BJ (cell line): ENCODE measurements at places on chromosomes 7 and 10.

GRCh38 chr10:91042069-91042468 lies 121.2 kb upstream of the ANKRD1 start:
- DNase-seq, result no peak

DNA sequence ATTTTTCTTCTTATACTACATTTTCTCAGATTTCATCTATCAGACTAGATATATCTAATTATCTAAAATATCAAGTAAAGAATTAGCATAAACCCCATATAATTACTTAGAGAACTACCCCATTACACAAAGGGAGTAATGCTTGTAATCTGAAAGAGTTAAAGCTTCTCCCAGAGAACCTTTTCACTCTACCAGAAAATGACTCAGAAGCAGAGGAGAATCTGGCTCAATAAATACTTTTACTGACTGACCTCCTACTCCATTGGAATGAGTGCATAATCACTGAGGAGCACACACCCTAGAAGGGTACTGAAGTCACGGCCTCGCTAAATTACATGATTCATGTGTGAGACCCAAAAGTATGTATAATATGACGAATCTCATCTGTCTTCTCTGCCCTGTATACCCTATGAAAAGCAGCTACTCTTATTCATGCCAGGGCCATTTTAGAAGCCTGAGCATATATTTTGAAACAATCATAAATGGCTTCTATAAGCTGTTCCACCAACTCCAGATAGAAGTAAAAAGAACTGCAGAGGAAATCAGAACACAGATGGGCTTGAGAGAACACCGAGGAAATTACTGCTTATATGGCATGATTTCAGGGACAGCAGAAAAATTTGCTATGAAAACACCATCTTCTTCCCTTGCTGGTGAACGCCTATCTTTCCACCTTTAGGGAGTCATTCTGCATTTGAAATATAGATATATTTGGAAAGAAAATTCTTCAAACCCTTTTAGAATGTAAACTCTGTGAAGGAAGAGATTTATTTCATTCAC lies 32.7 kb downstream of the DNMBP start:
- DNase-seq, result peak; percentile 89

- DNase-seq, result no peak
Observed at GRCh38 chr10:76296957-76297356, 865.5 kb downstream of the LRMDA start.

- DNase-seq, result no peak
Observed at GRCh38 chr7:72754312-72754711, 73.7 kb downstream of the TYW1B start.

DNA sequence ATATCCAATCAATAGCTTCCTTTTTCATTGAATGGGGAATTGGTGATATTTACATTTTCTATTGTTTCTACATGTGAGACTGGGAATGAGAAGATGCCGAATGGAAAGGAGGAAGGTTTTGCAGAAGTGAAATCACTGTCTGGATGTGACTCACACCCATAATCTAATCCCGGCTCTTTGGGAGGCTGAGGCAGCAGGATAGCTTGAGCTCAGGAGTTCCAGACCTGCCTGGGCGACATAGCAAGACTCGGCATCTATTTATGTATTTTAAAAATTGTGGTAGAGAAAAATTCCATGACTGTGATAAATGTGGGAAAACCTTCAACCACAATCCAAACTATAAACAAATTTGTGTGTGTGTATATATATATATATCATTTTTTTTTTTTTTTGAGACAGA lies 10.9 kb upstream of the FIS1 start:
- DNase-seq, result no peak

DNA sequence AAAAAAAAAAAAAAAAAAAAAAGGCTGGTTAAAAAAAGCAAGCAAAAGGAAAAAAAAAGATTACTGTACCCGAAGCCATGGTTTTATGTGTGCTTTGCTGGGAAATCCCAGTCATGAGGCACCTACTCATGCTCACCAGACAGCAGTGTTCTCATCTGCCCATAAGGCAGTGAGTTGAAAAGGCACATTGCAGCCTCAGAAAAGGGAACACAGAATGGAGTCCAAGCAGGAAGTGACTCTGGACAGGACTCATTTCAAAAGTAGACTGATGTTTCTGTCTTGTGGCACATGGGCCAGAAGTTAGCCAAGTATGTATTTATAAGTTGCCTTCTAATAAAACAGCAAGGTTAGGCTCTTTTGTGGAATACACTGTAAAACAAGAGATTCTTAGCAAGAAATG lies 40.2 kb downstream of the PDSS1 start:
- DNase-seq, result no peak

GRCh38 chr10:89364531-89364930 lies 13.3 kb upstream of the IFIT1B start:
- DNase-seq, result no peak

DNA sequence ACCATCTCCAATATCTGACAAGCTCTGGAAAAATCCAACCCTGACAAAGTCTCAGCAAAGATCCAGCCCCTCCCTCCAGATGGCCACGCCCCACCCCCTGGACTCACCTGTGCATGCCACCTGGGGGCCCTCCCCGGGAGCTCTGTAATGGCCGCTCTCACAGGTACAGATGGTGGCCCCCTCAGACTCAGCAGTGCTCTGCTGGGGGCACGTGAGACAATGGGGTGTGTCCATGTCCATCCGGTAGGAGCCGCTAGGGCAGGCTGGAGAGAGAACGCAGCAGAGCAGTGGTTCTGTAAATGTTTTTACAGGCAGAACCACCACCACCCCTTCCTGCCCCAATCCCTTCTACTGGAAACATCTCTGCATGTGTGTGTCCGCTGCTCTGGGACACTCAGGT lies 9.5 kb downstream of the EPHA1 start:
- DNase-seq, result no peak

DNA sequence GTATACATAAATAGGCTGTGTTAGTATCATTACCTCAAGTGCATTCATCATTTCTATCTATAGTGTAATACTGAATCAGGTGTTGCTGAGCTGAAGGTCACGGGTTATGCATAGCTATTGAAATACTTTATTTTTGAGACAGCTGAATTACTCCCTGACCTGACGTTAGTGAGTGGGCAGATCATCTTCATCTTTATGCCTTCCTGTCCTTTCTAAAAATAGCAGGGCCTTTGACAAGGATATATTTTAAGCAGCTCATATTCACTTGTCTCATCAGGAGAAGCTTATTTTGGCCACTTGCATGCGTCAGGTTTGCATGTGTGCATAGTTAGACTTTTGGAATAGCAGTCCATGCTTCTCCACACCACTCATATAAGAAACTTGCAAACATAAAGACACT lies 63.6 kb upstream of the DKK1 start:
- DNase-seq, result no peak

DNA sequence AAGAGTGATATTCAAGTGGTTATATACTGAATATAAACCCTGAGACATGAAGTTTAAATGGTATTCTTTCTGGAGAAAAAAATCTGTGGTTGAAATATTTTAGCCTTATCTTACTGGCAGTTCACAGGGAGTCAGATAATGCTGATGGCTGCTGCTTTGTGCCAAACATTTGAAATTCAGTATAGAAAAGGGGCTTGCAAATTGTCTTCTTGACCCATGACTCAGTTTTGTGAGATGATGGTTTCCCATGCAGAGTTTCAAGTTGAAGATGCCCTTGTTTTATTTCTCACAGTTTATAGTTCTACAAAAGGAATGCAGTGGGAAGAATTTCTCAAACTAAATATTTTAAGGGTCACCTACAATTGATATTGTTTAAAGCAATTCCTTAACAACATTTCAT lies 251.1 kb upstream of the MEOX2 start:
- no peak for DNase-seq

DNA sequence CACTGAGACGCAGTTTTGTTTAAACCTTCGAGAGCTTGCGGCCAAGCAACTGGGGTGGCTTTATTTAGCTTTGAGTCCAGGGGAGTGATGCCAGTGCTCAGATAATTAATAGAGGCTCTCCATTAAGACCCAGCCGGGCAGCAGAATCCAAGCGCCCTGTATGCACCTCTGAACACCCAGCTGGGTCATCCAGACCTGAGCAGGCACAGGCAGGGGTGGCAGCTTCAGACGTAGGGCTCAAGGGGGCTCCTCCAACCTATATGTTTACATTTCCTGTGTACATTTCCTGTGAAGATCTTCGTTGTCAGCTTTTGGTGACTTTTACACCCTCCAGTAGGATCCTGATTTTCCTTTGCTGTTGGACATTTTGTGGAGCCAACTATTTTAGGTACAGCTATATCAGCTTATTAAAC lies 719.5 kb downstream of the LRMDA start:
- no peak for DNase-seq

DNA sequence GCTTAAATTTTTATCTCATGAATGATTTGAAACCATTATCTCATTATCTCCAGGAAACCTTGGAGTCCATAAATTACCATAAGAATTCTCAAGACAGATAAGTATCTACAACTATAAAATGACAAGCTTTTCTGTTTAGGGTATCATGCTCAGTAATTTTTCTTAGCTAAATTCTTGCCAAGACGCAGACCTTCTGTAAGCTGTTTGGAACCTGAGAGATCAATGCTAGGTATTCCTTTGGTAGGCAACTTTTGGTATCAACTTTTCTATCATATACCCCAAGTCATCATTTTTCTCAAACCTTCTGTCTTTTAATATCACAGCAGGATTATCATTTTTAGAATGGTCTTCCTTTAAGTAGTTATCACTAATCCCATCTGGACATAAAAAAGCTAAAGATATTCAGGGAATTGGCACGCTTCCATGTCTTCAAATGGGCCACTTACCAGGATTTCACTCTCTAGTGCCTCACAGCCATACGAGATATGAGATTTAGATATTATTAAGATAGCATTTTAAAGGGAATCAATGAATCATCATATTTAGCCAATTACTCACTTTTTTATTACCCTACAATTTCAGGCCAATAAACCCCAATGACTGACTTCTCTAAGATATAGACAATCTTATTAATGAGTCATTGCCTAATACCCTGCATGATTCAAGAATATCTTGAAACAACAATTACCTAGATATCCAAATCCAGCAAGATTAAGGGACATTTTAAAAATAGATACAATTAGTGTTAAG lies 544.1 kb downstream of the HTR7 start:
- no peak for DNase-seq

- DNase-seq, result no peak
Observed at GRCh38 chr7:44222776-44223261, 22.0 kb downstream of the YKT6 start.

DNA sequence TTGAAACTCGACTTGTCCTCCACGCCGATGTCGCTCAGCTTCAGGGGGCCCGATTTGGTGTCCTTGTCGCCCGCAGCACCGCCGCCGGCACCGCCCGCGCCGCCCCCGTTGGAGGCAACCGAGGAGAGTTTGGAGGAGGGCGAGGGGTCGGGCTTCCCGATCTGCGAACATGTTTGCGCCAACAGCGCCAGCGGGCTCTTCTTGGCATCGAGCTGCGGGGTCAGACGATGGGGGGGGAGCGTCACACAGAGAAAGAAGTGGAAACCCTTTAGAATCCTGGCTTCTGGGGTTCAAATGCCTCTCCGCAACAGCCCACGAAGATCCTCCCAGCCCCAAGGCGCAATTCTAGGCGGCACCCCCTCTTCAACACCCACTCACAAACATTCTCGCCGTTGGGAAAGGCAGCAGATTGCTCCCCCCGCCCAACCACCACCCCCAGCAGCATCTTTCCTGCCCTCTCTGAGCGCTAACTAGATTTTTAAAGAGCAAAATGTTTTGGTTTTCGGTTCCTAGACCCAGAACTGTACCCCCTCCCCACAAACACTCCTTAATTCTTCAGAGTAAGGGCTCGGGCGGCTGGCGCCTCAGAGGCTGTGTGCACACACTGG lies 1.3 kb downstream of the ZNF503 start:
- DNase-seq, result no peak

DNA sequence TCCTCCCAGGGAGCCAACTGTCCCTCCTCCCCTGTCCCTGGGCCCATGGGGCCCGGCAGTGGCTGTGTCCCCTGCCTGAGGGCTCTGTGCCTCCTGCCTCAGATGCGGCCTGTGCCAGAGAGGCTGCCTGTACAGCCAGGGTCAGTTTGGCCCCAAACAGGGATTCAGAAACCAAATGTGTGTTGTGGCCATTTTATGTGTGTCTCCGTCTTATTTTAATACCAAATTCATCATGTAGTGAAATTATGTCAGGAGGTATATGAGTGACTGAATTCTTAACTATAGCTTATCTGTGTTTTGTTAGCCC lies 114.8 kb downstream of the NT5C2 start:
- DNase-seq, result no peak

GRCh38 chr7:21984042-21984441 lies 38.3 kb upstream of the CDCA7L start:
- no peak for DNase-seq

DNA sequence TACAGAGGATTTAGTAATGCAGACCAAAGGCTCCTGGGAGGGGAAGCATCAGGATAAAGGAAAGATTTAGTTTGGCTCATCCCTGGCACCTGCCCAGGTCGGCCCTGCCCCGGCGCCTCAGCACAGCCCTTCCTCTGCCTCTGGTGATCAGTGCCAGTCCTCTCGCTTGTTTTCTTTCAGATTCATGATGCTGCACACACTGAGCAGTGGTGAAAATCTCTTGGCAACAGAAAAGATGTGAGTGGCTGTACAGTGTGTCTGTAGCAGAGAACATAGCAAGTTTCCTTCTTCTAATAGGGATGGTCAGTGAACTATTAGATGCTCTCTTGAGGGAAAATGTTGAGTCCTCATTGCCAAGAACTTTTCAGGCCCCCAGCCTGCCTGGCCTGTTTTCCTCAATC lies 994.1 kb downstream of the KCNMA1 start:
- DNase-seq, result no peak

DNA sequence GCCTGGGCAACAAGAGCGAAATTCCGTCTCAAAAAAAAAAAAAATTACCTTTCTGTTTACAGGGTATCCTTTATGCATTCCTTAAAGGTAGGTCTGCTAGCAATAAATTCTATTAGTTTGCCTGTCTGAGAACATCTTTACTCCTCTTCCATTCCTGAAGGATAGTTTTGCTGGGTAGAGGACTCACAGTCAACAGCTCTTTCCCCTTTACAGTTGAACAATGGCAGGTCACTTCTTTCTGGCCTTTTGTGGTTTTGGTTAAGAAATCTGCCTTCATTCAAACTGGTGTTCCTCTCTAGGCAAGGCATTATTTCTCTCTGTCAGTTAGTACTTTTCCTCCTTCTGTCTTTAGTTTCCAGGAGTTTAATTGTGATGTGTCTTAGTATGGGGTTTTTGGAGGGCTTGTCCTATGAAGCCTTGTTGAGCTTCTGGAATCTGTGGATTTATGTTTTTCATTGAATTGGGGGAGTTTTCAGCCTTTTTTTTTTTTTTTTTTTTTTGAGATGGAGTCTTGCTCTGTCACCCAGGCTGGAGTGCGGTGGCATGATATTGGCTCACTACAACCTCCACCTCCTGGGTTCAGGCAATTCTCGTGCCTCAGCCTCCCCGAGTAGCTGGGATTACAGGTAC lies 4.8 kb upstream of the DNAAF5 start:
- no peak for DNase-seq
